ENCODE measurements at places on chromosomes 5 and 9. TPM values are rescaled to one million over a fixed set of nuclear protein-coding genes. Genes with fewer than 3 reads are reported as not detected.
A peak's percentile ranks its signal among the peaks of the same experiment; 100 is the strongest.

GRCh38 chr5:108747774-108748400, at the start of gene FER:
FER (plus strand) TSS chr5:108747897; CDS start chr5:108798183, 50,286 bp downstream.
- DNase-seq, result peak; percentile 91

- DNase-seq, result no peak
Observed at GRCh38 chr5:148734518-148734917, 80.2 kb upstream of the HTR4 start.

- DNase-seq, result no peak
Observed at GRCh38 chr9:29648601-29649000, 2075.3 kb upstream of the C9orf72 start.

- no peak for DNase-seq
Observed at GRCh38 chr5:16485656-16486055, 20.1 kb upstream of the ZNF622 start.

- no peak for DNase-seq
Observed at GRCh38 chr9:643966-644365, 197.5 kb upstream of the DMRT1 start.

GRCh38 chr9:109286571-109286977, 34.3 kb downstream of the EPB41L4B start:
- DNase-seq, result peak; percentile 38

GRCh38 chr5:15689836-15690235, 189.9 kb downstream of the FBXL7 start:
- DNase-seq, result no peak

Gene PFN3
- not detected for total RNA-seq
